Stimulated activated CD8-positive, alpha-beta memory T cell treated with anti-CD3 and anti-CD28 coated beads, Interleukin-7, amount 100 ng/mL, for 24 hours (primary cell): ENCODE measurements at places on chromosomes 3 and 15.

GRCh38 chr15:31468911-31469785, 142.5 kb downstream of the KLF13 start:
- DNase-seq = no peak

GRCh38 chr3:48343432-48343831, 10.0 kb upstream of the SPINK8 start:
- no peak for DNase-seq

GRCh38 chr3:187919544-187919943, 174.3 kb upstream of the BCL6 start:
- DNase-seq = no peak

- DNase-seq = no peak
Observed at GRCh38 chr3:23856286-23856685, 50.5 kb downstream of the UBE2E1 start.

DNA sequence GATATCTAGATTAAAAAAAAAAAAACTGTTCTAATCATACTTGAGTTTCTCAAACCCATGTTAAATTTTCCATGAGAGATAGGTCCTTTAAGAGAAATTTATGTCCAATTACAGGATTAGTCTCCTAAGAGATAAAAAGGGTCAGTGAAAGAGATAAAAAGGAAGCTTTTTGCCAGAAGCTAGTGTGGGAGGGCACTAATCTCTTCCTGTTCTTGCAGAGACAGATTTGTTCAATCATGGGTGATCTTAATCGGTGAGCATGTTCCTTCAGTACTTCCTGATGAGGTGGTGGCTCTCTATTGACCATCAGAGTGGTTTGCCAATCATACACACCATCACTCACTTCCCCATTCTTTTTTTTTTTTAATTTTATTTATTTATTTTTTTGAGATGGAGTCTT, 16.9 kb upstream of the LPP start:
- DNase-seq = no peak
